KBM-7 (cell line): ENCODE measurements at places on chromosomes 12 and 14.

GRCh38 chr14:71060274-71060673, 153.0 kb downstream of the PCNX1 start:
- no peak for DNase-seq

DNA sequence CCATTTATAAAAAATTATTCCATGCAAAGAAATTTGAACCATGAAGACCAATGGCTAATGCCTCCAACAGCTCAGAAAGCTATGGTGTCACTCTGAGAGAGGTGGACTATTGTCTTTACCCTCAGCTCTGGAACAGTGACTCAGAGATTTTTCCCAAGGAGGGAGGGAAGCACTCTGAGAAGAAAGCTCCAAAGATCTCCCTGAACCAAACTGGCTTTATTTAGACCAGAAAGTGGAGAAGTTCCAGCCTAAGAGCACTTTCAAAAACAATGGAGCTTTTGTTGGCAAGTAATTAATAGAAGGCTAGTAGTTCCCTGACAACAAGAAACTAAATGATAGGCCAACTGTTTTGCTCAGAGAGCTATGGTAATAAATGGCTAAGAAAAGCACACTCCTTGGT, 599.9 kb upstream of the MDGA2 start:
- no peak for DNase-seq

GRCh38 chr12:123532019-123532418, 1.5 kb downstream of the RILPL1 start:
- peak; percentile 89 for DNase-seq

GRCh38 chr12:50425589-50426258, 25.0 kb downstream of the LARP4 start:
- DNase-seq: peak; percentile 8

- peak; percentile 8 for DNase-seq
These were observed 1.4 kb upstream of the SMARCC2 start for GRCh38 chr12:56190695-56191155.

- DNase-seq: no peak
These were observed 29.8 kb downstream of the FIGNL2 start for GRCh38 chr12:51818566-51819300.

GRCh38 chr12:19967431-19967830, 400.9 kb upstream of the PDE3A start:
- DNase-seq: peak; percentile 71

- DNase-seq: no peak
These were observed 11.3 kb upstream of the GNG2 start for GRCh38 chr14:51849097-51849496.

DNA sequence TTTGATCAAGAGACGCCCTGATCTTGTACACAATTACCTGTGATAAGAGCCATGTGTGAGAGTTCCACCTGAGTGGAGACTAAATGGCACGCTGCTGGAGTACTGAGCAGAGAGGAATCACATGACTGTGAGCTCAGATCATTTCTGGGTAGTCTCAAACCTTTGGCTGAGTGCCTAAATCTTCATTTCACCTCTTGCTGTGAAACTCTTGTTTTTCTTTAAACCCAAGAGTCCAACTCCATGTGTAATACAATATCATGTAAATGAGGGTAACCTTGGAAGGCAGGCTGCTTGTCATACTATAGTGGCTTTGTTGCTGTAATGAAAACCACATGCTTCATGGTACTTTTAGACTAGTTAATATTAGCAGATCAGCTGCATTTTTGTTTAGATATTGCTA, 156.9 kb downstream of the CAND1 start:
- no peak for DNase-seq

DNA sequence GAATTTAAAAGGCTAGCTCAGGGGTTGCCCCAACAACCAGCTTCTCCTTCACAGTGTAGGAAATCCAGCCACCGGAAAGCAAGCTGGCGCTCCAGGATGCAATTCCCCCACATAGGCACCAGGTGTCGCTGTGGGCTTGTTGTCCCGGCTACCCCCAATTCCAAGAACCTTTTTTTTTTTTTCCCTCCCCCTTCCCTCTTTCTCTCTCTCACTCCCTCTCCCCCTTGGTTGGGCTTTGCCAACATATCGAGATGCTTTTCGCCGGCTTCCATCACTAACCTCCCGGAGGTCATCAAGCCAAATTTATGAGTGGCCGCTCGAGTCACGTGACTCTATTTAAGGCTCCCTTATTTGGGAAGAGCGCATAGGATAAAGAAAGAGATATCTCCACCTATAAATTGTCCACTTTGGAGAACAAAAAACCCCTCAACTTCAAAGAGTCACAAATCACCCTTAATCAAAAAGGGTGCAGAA, at the start of gene HOXC5:
TSS of gene HOXC5 (plus strand) at position 424 of the 474 bp plus-strand sequence. CDS start 73 bp downstream, outside the sequence.
- DNase-seq: peak; percentile 96

DNA sequence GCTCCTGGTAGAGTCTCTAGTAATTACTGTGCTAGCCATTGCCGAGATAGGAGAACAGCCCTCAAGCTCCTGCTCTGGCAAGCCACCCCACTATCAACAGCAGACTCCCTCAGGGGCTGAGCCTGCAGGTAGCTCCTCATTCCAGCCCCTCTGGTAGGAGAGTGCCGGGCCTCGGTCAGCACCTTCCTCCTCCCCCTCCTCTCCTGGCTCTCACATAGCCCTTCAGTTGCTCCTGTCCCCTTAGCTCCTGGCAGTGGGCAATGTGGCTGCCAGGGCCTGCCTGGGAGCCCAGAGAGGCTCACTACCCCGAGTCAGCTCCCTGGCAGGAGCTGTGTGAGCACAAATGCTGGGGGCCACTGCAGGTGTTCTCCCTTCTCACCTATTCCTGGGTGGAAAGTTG, 52.0 kb downstream of the IQSEC3 start:
- DNase-seq: no peak

- DNase-seq: no peak
These were observed 31.8 kb downstream of the PAH start for GRCh38 chr12:102885043-102885932.

- DNase-seq: no peak
These were observed 5.8 kb upstream of the C12orf75 start for GRCh38 chr12:105324704-105325103.

- DNase-seq: peak; percentile 95
These were observed 5.3 kb downstream of the C2CD5 start for GRCh38 chr12:22539055-22539454.

- DNase-seq: no peak
These were observed 80.9 kb downstream of the SLC4A8 start for GRCh38 chr12:51505360-51506105.

DNA sequence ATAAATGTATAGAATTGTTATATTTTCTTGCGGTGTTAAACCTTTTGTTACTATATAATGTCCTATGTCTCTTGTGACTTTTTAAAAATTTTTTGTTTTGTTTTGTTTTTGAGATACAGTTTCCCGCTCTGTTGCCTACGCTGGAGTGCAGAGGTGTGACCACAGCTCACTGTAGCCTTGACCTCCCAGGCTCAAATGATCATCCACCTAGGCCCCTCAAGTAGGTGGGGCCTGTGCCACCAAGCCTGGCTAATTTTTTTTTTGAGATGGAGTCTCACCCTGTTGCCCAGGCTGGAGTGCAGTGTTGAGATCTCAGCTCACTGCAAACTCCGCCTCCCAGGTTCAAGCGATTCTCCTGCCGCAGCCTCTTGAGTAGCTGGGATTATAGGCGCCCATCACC, 26.5 kb upstream of the RCOR1 start:
- DNase-seq: no peak

GRCh38 chr12:96248136-96248931, 54.2 kb downstream of the ELK3 start:
- no peak for DNase-seq

DNA sequence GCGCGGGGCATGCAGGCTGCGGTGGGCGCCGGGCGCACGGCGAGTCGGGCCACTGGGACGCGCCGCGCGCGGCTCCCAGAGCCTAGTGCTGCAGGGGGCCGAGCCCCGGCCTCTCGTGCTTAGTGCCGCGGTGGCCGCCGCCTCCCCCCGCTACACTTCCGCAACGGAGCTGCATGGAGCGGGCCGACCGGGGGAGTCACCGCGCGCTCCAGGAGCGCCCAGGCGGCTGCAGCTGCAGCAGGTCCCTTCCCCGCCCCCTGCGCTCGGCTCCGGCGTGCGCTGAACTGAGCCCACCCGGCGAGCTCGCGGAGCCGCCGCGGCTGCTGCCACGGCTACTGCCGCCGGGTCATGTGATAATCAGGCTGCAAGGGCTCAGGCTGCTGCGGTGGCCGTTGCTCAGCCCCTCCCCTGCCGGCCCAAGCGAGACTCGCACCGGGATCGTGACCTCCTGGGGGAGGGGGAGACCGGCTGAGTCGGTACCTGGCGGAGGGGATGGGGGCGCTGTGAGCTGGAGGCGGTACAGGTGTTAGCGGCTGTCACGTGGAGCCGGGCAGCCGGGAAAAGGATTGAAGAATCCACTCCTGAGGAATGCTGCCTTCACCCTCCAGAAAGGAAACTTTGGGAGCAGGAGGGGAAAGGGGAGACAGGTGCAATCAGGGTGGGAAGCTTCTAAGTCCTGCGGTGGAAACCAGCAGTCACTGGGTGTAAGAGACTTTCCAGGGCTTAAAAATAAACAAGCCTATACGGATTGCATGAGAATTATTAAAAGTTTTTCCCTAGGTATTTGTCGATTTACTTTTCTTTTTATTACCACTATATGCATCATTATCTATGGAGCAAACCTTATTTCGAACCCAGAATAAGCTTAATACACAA, at the start of gene PPM1H:
TSS of gene PPM1H (minus strand) at position 352 of the 876 bp plus-strand sequence. CDS start 414 bp downstream, outside the sequence.
- peak; percentile 82 for DNase-seq

GRCh38 chr14:24054646-24055045, 2.8 kb downstream of the CARMIL3 start:
- no peak for DNase-seq

GRCh38 chr14:67463900-67464299, 24.6 kb downstream of the TMEM229B start:
- no peak for DNase-seq

GRCh38 chr12:53236443-53237111, 4.6 kb upstream of the RARG start:
- DNase-seq: no peak

DNA sequence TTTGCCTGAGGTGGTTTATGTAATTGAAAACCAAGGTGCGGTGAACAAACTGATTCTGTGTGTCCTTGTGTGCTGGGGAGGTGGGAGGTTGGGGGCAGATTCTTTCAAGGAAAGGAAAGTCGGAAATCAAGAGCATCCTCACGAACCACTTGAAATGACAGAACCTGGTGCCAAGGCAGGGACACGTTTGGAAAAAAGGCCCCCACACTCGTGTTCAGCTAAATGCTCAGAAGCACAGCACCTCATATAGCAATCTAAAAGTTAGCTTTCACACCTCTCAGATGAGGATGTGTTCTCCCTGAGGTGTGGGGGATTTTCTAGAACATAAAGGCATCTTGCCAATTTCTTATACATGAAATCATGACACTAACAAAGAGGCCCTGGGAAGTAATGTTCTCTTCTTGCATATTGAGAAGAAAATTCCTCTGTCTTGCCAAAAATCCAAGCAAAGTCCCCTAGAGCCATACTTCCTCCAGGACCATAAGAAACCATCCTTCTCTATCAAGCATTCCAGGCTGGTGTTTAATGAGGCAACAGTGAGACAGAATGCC, 119.6 kb downstream of the PLXNC1 start:
- DNase-seq: no peak

DNA sequence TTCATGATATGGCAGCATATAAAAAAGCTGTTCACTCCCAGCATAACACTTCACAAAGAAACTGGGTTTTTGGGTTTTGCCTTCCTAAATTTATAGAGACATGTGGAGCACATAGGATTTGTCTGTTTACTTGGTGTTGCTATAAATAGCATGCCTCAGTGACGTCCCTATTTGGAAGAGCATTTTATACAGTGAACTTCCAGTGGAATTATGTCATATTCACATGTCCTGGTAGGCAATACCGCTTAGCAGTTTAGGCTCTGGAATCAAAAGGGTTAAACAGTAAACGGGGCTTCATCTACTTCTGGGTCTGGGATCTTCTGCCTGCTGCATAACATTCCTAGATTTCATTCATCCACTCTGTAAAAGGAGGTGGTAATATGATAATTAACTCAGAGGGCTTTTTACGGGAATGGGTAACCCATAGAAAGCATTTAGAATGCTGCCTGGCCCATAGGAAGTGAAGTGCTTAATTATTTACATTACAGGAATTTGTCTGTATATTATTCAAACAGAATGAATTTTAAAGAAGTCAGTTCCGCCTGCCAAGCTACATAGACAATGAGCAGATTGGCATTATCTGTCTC, 396.1 kb downstream of the TMTC2 start:
- DNase-seq: no peak

DNA sequence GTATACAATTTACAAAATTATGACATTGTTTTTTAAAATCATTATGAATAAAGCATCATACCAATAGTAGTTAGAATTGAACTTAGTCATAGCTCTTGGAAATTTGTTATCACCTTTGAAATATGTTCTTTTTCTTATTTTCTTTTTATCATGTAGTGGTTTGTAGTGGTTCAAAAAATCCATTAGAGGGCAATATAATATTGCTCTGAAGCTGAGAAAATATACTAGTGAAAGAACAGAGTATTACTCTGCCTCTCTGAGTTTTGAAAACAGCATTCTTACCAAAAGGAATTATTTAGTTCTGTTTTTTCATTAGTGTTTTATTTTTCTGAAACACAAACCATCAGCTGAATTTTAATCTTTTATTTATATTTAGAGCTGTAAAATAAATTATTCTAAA, 76.2 kb downstream of the PDZRN4 start:
- DNase-seq: peak; percentile 18

DNA sequence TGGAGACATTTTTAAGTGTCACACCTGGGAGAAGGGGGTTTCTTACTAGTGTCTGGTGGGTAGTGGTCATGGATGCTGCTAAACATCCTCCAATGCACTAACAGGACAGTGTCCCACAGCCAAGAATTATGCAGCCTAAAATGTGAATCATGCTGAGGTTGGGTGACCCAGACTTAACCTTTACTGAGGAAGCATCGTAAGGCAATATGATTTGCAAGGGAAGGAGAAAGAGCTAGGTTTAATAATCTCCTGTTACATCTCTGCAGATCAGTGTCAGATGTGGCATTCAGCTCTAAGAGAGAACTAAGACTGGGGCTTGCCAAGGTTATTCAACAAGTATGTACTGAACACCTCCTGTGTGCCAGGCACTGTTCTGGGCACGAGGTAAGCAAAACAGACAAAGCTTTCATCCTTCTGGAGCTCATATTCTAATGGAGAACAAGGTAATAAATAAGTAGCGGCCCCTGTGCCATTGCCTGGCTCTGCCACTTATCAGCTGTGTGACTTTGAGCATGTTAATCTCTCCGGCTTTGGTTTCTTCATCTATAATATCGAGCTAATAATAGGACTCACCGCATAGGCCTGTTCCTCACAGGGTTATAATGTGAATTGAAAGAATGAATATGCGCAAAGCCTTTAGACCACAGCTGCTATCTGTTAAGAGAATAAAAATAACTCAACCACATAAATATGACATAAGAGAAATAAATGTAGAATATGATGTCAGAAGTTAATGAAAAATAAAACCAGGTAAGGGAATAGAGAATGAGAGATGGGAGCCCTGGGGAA, 13.5 kb upstream of the GOLGA5 start:
- DNase-seq: no peak

DNA sequence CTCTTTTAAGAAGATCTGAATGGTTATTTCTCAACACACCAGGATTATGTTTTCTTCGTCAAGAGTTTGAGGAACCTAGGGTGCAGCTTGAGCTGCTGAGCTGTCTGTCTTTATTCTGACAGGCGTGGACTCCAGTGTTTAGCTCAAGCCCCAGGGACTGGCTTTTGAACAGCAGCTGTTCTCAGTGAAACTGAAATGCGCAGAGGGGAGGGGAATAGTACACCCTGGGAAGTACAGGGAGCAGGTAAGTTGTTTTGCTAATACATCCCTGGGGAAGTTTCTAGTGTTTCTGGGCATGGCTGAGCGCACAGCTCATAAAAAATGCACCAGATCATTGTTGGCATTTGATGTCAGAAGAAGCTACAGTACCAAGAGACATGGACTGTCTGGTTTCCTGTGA, 659.8 kb downstream of the DIO2 start:
- DNase-seq: no peak

- no peak for DNase-seq
These were observed 1.8 kb upstream of the MEG3 start for GRCh38 chr14:100824091-100824551.
